ENCODE measurements at places on chromosomes 7 and 10. TPM values are rescaled to one million over a fixed set of nuclear protein-coding genes. Genes with fewer than 3 reads are reported as not detected.

DNA sequence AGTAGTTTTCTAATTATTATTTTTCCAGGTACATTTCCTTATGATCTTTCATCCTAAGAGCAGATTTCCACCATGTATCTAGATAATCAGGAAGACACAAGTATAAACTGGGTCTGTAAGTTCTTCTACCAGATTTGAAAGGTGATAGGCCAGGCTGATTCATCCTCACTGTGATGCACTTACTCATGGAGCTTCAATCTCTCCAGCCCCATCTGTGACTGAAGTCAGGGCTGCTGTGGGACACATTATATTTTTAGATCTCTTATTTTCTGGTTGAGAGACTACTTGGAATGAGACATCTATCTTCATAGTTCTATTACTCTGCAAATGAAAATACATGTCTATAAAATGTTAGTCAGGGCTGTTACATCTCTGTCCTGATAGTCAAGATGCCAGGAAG lies 85.5 kb upstream of the SLC25A13 start:
- no peaks in the 10 kb centered on the region for H3K4me1 ChIP-seq
- peaks cover 15% of the 10 kb centered on the region for H3K27me3 ChIP-seq
- H3K27ac ChIP-seq = no peak overlapping the region
- H3K36me3 ChIP-seq = no peaks in the 10 kb centered on the region
- H3K4me3 ChIP-seq = no peak overlapping the region
- no peak for DNase-seq

- no peak for DNase-seq
- H3K36me3 ChIP-seq = no peaks in the 10 kb centered on the region
- no peak overlapping the region for H3K27ac ChIP-seq
- H3K4me1 ChIP-seq = no peaks in the 10 kb centered on the region
Measured at GRCh38 chr7:102933763-102934162, 21.0 kb downstream of the LRRC17 start.

DNA sequence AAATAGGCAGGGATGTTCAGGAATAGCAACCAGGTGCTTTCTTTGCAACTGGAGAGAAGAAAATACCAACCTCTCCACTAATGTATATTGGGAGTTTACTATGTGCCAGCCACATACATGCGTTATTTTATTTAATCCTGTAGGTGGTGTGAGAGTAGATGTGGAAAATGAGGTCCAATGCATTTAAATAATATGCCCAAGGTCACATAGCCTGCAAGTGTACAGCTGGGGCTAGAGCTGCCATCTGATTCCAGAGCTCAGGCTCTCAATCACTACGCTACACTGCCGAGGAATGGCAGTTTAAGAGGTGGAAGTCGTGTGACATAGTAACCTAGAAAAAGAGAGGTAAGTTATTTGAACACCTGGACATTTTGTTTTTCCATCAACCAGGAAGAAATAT lies 277.0 kb downstream of the EXOC4 start:
- peaks cover 5% of the 10 kb centered on the region for H3K36me3 ChIP-seq
- no peaks in the 10 kb centered on the region for H3K4me1 ChIP-seq
- no peak overlapping the region for H3K27ac ChIP-seq
- no peak for DNase-seq
- no peak overlapping the region for H3K4me3 ChIP-seq

DNA sequence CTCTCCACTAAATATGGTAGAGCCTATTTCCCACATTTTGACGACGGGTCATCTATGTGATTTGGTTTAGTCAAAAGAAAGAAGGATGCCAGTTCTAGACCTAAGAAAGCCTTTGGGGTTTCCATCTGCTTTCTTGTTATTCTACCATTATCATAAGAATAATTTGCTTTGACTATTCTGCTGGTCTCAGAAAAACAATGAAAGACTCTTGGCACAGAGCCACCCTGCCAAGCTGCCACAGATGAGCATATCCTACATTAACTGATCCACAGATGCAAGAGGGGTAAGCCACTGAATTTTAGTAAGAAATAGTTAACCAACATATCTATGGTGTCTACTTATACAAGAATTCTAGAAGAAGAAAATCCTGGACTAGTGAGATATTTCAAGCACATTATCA lies 158.6 kb upstream of the MAGI2 start:
- H3K36me3 ChIP-seq = no peaks in the 10 kb centered on the region
- no peaks in the 10 kb centered on the region for H3K4me1 ChIP-seq
- H3K27me3 ChIP-seq = no peaks in the 10 kb centered on the region
- no peak overlapping the region for H3K27ac ChIP-seq
- DNase-seq = no peak

DNA sequence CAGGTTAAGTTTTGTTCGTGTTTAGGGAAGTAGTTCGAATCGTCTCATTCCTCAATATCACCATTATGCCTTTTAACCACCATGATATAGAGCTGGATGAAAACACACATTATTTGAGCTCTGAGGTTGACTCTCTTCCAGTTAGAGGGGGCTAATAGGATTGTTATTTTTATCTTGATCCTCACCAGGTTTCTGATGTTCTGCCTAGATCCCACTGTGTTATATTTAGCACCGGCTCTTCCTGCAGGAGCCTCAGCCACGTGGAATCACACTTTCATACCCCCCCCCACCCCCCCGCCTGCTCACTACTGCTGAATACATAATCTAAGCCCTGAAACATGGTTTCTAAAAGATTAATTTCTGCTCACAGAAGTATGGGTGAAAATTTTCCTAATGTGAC lies 88.3 kb downstream of the NRCAM start:
- H3K27ac ChIP-seq = no peak overlapping the region
- H3K36me3 ChIP-seq = peaks cover 4% of the 10 kb centered on the region
- peaks cover 8% of the 10 kb centered on the region for H3K4me1 ChIP-seq
- H3K4me3 ChIP-seq = no peak overlapping the region
- H3K27me3 ChIP-seq = no peaks in the 10 kb centered on the region
- no peak for DNase-seq

DNA sequence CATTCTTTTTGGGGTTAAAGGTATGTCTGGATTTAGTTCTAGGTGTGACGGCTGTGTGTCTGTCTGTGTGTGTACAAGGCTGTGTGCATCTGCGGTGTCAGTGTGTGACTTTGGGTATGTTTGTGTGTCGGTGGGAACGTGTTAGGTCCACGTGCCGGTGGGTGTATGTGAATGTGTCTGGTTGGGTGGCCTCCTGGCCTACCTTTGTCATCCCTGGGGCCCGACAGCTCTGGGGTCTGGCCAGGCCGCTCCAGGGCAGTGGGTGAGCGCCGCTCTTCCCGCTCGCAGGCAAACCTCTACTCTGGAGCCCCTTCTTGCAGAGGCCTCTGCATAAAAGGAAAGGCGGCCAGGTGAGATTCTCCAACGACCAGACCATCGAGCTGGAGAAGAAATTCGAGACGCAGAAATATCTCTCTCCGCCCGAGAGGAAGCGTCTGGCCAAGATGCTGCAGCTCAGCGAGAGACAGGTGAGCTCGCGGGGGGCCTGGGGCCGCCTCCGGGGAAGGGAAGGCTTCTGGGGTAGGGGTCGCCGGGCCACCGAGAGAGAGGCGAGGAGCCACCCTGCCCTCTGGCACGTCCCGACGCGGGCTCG lies 2.4 kb downstream of the HHEX start:
- peaks cover 59% of the 10 kb centered on the region for H3K27me3 ChIP-seq
- H3K4me3 ChIP-seq = no peak overlapping the region
- DNase-seq = peak; percentile 13
- no peak overlapping the region for H3K27ac ChIP-seq
- peaks cover 22% of the 10 kb centered on the region for H3K4me1 ChIP-seq

Gene CHAT
- total RNA-seq = not detected

Gene CALML3
- not detected for total RNA-seq

Gene CFAP58
- 0.27 TPM for total RNA-seq

Gene HOXA7
- not detected for total RNA-seq
